Mammary epithelial cell (primary cell): ENCODE measurements at places on chromosomes 12 and 14. TPM values are rescaled to one million over a fixed set of nuclear protein-coding genes. Genes with fewer than 3 reads are reported as not detected.

DNA sequence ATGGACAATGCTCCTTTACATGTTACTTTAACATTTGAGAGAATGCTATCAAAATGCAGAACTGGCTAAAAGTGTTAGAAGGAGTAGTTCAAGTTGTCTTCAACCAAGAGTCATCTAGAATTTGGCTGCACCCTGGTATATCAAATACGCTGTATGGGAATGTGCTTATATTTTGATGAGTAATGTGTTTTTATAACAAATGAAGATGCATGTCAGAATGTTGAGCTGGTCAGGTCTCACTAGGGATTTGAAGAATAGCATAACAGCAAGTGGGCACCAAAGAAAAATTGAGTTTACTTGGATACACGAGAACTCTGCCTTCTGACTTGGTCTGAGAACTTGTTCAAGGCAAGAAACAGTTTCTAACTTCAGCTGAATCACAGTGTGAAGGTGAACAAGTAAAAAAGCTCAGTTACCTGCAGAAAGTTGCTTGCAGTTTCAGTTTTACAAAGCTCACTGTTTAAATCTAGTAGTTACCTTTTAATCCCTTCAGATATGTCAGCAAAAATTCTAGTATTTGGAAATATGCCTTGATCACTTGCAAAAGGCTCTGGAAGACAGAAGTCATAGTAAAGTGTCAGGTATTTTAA is 82.3 kb downstream of the PDE3A start:
- DNase-seq: no peak

DNA sequence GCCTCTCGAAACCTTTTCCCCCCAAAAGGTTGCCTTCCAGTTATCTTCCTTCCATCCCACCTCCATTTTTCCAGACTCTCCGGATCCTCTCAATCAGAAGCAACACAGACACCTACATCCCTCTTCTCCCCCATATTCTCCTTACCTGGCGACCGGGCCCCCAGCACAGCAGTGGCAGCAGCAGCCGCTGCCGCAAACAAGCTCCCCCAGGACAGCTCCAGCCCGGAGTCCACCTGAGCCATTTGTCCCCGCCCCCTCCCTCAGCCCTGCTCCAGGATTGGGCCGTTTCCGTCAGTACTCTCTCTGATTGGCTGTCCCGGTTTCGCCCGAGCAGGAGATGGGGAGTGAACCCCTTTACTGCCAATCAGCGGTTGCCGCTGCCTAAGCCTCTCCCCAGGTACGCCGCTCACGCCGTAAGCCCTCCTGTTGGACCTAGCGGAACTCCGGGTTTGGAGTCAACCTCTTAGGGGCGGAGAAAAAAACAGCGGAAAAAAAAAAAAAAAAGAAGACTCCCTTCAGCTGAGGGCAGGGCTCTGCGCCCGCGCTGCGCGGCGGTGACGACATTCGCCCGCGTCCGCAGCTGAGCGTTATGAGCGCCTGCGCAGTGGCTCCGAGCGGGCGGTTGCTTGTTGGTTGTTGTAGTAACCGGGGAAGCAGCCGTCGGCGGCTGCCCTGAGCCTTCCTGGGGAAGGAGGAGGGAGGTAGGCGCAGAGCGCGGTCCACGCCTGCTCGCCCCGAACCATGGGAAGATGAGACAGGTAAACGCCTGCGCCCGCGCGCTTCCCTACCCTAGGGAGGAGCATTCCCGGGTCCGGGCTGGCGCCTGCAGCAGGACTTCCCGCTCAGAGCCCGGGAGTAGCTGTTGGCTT is at the start of the genes ERG28 and TTLL5:
Gene ERG28 (minus strand): TSS at position 247 of the 869 bp plus-strand sequence. CDS start 3,374 bp downstream, outside the sequence.
Gene TTLL5 (plus strand): TSS at position 617 of the 869 bp plus-strand sequence. CDS start 1,904 bp downstream, outside the sequence.
- peak; percentile 100 for DNase-seq

DNA sequence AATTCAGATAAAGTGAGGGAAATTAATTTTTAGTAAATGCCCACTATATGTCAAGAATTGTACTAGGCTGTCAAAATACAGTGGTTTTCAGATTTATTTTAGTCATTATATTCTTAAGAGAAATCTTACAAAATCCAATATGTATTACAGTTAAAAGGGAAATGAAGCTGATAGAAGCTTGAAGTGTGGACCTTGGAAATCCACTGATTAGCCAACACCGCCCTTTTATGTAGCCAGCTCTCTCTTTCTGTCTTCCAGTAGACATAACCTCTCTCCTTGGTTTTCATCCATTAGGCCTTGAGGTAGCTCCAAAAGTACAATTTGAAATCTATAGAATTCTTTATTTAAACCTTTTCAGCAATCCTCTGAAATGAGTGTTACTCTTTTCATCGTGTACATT is 63.2 kb downstream of the USP15 start:
- no peak for DNase-seq

GRCh38 chr14:61346793-61347192 is 25.4 kb downstream of the PRKCH start:
- no peak for DNase-seq

DNA sequence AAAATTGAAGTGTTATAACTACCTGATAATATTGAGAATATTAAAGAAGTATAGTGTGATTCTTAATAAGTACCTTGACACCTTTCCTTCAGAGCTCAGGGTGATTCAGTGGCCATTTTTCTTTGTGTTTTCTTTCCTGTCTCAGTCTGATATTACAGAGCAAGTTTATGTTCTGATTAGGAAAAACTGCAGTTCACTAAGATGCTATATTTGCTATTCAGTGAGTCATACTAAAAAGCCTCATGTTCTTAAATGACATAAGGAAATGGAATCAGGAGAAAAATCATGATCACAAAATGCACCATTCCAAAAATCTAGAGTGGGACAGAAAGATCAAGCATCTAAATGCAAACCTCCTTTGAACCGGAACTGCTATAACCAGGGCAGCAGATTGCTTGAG is 390.6 kb upstream of the ATP2B1 start:
- DNase-seq: no peak

- peak; percentile 40 for DNase-seq
These were observed 65.4 kb downstream of the ACSM4 start for GRCh38 chr12:7369274-7369729.

GRCh38 chr12:87121896-87122295 is 865.7 kb upstream of the MGAT4C start:
- no peak for DNase-seq

DNA sequence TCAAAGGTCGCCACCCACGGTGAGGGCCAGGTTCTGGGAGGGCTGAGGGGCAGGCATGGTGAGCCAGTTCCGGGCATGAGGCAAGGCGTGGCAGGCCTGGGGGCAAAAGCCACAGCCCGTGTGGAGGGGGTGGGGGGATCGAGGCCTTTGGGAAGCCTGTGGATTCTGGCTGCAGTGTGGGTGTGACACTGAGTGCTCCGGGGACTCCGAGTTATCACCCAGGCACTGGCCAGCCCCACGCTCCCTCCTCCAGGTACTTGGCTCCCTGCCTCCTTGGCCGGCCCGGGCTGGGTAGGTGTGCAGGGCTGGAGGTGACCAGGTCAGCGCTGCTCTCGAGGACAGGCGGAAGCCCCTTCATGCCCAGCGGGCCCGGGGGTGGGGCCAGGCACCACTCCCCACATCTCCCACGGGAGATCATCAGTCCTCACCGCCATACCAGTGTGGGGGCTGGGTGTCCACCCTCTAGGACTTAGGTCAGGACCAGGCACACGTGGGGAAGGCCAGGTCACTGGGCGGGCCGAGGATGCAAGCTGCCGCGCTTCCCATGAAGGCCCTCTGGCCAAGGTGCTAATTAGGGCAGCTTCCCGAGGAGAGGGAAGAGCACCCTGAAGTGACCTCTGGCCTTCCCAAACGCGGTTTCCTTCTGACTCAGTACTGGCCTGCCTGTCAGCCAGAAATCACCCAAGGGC is 34.1 kb upstream of the TDRD9 start:
- no peak for DNase-seq

DNA sequence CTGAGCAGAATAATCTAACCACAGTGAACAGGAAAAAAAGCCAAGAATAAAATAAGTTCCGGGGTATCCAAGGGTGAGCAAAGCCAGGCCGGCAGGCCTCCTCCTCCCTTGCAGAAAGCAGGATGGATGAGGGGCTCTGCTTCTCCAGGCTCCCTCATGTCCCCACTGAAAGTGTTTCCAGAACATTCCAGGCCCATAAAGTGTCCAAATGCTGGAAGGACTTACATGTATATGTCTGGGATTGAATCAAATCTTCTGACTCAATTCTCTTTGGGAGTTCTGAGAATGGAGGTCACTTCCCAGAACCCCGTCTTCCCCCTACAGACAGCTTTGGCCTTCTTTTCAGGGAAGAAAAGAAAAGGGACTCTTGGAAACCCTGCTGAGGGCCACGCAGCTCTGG is 25.0 kb upstream of the BDKRB1 start:
- no peak for DNase-seq

The SLC6A13 gene
- total RNA-seq: 0.50 TPM

The PRMT5 gene
- total RNA-seq: 120 and 146 TPM in 2 replicates

The AHNAK2 gene
- total RNA-seq: 302 TPM

The DEGS2 gene
- 0.13 and 0.87 TPM in 2 replicates for total RNA-seq

The PIP4P1 gene
- 22.2 TPM for total RNA-seq
